ENCODE measurements at places on chromosomes 5 and 9. TPM values are rescaled to one million over a fixed set of nuclear protein-coding genes. Genes with fewer than 3 reads are reported as not detected.

- no peak for DNase-seq
Measured at GRCh38 chr5:31124026-31124425, 69.5 kb upstream of the CDH6 start.

- DNase-seq: peak; percentile 10
Measured at GRCh38 chr5:123208668-123209501, 119.8 kb downstream of the PRDM6 start.

Gene PTPN3
- not detected for polyA plus RNA-seq

GRCh38 chr5:4028384-4028783 is 432.8 kb downstream of the IRX1 start:
- DNase-seq: no peak

DNA sequence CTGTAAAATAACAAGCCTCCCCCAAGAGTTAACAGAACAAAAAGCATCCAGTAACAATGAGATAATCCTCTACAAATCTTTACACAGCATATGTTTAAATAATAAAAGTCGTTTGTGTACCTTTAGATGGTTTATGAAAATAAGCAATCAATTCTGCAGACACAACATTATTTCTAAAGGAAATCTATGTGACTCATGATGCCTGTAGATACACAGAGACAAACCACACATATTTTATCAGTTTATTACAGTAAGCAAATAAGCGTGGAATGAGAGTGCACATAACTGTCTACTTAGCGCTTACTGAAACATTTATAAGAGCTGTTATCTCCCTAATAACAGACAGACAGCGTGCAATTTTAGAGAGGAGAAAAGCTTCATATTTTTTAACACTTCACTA is 243.6 kb downstream of the AP3B1 start:
- DNase-seq: no peak

Data from K562 (cell line).